Left cardiac atrium (tissue), 4 donors: ENCODE measurements at places on chromosomes 3 and 15.

DNA sequence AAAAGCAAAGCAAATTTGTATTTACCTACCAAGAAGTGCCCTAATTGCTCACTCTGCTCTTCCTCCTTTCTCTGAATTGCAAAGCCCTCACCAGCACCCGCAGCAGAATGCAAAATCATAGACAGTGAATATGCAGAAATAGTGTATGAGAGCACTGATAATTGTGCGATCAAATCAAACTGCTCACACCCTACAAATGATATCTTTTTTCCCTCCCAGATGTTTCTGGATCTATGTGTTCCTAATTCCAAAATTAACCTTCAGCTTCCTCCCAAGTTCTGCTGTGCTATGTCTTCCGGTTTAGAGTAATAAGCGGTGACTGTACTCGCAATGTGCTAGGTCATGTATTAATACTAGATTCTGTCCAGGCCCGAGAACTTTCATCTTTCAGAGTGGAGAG, 3.4 kb downstream of the GHSR start:
- DNase-seq = no peak

GRCh38 chr3:52204337-52205073, 6.5 kb downstream of the ALAS1 start:
- DNase-seq = no peak

DNA sequence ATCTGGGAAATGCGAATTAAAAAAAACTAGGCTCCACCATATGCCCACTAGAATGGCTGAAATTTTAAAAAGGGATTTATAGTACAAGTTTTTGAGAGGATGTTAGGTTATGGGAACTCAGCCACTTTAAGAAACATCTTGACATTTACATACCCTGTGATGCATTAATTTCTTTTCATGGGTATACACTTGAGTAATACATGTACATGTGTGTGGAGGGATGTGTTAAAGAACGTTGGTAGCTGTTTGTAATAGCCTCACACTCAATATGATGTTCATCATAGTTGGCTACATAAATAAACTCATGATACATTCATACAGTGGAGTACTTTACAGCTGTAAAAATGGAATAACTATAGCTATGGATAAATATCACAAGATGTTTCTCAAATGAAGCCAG, 40.9 kb downstream of the MEF2A start:
- no peak for DNase-seq

DNA sequence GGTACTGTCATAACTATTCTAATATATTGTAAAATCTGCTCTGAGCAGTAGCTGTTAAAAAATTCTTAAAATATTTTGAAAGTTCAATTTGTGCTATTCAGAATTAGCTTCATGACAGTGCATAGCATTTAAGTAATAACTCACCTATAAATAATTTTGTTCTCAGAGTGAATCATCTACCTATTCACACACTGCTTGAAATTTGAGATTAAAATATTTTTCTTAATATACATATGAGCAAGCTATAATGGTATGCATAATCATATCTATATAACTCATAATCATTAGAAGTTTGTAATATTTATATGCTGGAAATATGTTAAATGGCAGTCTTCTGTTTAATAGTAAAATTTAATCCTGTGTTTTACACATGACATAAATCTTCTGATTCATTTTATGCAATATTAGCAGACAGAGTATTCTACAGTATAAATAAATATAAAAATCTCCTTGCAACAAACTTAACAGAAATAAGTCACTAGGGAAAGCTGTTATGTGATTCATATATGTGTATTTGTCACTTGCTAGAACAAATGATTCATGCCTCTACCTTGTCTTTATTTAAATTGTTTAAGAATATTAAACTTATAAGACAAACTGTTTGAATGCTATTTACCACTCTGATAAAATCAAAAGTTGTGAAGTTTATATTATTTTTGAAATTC, 710.8 kb downstream of the PLOD2 start:
- no peak for DNase-seq

DNA sequence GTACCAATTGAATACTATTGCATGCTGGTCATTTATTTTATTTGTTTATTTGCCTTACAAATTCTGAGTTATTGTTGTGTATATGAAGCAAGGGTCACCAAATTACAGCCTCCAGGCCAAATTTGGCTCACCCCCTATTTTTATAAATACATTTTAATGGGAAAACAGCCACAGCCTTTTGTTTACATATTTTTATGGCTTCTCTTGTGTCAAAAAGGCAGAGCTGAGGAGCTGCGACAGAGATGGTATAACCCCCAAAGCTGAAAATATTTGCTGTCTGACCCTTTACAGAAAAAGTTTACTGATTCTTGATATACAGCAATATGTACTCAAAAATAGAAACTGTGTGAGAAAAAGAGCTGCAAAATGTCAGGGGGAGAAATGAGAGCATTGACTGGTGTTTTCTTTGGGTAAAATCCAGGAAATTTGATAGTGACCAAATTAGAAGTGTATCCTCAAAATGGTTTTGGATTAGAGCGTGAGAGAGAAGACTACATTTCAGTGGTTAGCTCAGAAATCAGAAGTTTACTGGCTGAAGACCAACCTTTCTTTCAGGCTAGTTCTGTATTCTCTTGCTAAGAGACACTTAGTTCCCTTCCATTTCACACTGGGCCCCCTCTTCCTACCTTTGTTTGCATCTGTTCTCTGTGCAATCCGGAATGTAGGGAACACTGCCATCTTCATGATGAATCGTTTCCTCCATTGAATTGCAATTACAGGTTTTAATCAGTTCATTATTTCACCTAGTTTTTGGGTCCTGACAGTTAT, 757.8 kb downstream of the AGBL1 start:
- no peak for DNase-seq

GRCh38 chr3:54215521-54215920, 93.2 kb downstream of the CACNA2D3 start:
- no peak for DNase-seq

- DNase-seq = no peak
These were observed 377.0 kb downstream of the OCA2 start for GRCh38 chr15:27722102-27722501.

GRCh38 chr15:79113831-79114230, 23.3 kb upstream of the RASGRF1 start:
- DNase-seq = no peak

DNA sequence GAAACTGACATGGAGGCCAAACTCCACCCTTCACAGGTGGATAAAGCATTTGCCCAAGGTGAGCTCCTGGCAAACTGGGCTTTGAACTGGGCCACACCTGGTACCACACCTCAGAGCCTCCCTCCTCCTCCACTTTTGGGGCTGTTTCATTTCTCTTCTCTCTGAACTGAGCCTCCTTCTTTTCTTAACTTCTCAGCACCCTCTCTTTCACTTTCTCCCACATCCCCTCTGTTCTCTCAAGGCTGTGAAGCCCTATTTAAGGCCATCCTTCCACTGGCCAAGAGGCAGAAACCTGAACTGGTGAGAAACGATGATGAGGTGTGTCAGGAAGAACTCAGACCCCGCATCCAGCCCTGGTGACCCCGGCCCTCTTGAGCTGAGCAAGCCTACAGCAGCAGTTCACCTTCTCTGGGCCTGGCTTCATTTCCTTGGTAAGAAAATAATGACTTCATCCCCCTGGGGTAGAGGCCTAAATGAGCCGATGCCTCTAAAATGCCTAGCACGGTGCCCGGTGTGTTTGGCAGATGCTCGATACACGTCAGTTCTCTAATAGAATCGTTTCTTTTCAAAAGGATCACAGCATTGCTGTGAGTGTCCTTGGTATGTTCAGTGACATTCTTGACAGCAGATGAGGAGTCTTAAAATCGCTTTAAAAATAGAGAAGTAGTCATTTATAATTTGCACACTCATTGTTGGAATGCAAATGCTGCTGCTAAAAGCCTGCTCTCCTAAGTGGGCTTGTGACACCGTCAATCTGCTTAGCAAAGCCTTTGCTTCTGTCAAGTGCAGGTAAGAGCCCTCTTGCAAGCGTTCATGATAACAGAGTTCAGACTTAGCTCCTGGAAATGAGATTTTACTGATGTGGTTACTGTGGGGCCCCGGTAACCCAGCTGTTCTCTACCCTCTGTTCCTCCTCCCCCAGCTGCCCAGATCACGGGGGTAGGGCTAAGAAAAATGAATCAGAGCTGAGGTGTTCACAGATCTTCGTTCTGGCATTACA, 97.7 kb upstream of the ATP2B2 start:
- no peak for DNase-seq

DNA sequence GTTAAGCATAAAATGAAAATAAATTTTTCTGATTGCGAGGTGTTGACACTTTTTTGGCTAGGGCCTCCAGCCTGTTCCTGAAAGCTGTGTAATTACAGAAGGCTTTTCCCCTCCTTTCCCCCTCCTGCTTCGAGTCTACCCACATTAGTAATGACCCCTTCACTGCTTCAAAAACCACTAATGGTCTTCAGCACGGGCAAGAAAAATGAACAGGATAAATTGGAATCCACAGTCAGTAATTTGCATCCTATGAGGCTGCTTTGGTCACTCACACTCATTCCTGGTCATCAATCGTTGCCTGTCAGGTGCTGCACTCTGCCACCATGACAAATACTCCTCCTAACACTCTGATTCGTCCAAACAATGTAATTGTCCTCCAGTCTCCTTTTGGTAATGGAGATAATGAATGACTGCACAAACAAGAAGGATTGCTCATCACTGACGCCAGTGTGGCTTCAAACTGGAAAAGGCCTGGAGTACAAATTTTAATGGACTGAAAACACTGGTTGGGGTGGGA, 148.6 kb downstream of the MEIS2 start:
- DNase-seq = no peak

DNA sequence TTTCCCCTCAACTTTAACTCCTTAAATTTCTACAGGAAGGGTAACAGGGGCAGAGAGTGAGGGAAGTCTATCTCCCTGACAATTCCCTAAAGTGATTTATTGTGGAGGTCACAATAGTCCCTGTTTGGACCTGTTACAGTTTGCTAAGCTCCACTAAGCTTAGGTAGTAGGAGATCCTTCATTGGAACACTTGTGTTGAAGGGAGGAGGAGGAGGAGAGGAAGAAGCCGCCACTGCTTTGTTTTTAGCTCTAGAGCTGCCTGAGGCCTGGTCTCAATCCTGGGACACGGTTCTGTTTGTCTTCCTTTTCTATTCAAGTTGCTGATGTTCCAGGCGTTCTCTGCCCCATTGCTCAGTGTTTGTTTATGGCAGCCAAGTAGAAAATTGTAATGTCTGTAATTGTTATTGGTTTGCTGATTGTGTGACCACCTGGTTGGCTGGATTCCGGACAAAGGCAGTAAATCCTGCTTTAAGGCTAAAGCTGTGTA, 48.4 kb downstream of the HES1 start:
- no peak for DNase-seq

GRCh38 chr3:6223572-6223971, 637.3 kb upstream of the GRM7 start:
- no peak for DNase-seq

- DNase-seq = no peak
These were observed 62.9 kb upstream of the AGBL1 start for GRCh38 chr15:86016750-86017149.

GRCh38 chr3:118127992-118128391, 906.7 kb downstream of the IGSF11 start:
- DNase-seq = no peak

DNA sequence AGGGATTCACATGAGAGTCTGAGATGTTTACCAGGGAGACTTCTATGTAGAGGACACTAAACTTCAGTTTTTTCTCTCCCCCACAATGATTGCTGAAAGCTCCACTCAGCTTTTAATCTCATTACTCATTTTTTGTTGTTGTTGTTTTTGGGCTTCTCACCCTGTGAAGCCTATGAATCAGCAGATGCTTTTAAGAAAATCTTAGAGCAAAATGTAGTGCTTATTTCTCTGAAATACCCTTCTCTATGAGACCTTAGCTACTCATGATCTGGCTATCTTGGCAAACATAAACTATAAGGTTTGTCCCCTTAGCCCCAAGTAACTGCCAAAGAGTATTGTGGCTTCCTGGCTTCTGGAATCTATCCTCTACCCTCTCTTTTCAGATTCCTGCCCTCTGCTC, 537.3 kb downstream of the OCA2 start:
- no peak for DNase-seq

GRCh38 chr3:108064293-108064887, 26.4 kb downstream of the CD47 start:
- no peak for DNase-seq

- DNase-seq = no peak
These were observed 49.2 kb downstream of the SLC7A14 start for GRCh38 chr3:170536712-170537111.

DNA sequence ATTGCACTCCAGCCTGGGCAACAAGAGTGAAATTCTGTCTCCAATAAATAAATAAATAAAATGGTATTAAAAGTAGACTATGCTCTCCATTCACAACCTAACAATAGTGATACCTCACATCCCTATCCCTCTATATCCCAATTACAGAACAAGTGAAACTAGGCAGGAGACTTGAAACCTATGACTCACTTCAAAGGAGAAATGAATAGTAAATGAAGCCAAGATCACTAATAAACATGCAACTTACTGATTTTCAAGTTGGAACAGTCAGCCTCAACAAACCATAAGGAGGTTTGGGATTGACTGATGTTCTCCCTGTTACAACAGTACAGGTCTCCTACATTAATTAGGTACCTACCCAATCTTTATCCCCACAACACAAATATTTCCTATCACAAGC, 103.4 kb downstream of the GSK3B start:
- DNase-seq = no peak

- DNase-seq = no peak
These were observed 139.2 kb upstream of the ROPN1 start for GRCh38 chr3:124131158-124131557.

- peak; percentile 62 for DNase-seq
These were observed 48.4 kb downstream of the TMEM44 start for GRCh38 chr3:194584866-194585265.

- DNase-seq = no peak
These were observed 20.9 kb downstream of the ASB7 start for GRCh38 chr15:100623301-100623700.

- no peak for DNase-seq
These were observed 29.1 kb upstream of the P4HTM start for GRCh38 chr3:48960841-48961413.

GRCh38 chr3:88041005-88041404, 17.8 kb downstream of the CGGBP1 start:
- no peak for DNase-seq

DNA sequence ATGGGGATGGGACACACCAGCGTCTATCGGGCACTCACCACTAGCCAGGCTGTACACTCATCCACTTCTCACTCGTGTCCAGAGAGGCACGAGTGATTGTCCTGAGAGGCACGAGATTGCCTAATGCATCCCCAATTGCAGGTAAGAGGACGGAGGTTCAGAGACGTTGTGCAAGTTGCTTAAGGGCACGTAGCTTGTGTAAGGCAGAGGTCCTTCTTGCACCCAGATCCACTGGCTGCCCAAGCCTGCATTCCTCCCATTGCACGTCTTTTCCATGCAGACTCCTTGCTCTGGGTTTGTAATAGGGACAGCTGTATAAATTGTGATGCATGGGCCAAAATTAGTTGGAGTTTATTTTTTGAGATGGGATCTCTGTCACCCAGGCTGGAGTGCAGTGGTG, 264.3 kb downstream of the PLCL2 start:
- no peak for DNase-seq
